Cerebellar cortex (tissue), 1 donor: ENCODE measurements at places on chromosomes 4 and X.

- no peak for DNase-seq
Observed at GRCh38 chr4:17170131-17170530, 271.7 kb upstream of the LDB2 start.

- no peak for DNase-seq
Observed at GRCh38 chrX:136906921-136907510, 26.5 kb upstream of the RBMX start.

DNA sequence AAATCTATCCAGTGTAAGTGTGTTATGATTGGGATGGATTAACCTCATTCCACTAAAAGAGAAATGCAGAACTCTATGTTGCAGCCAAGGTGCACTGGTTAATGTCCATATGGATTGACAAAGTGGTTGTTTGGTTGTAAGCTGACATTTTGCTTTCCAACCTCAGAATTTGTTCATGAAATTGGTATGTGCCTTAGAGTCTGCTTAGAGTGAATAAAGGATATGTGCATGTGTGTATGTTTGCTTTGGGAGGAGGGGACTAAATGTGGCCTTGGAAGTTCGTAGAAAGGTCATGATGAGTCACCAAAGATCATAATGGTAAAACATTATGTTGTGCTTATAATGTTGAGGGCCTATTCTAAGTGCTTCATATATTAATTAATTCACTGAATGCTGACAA lies 44.1 kb upstream of the MBNL3 start:
- DNase-seq, result no peak

DNA sequence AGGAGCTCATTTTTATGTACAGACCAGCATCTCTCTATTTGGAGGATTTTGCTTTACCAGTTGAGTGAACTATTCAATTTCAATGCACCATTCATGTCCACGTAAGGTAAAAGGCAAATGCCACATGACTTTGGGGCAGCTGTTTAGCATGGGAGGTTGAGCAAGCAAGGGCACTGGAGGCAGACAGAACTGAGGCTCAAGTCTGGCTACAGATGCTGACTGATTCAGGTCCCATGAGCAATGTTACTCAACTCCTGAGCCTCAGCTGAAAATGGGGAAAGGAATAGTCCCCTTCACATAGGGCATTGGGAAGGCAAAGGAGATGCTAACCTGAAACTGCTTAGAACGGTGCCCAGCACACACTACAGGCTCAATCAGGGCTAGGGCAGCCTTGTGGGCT lies 93.0 kb upstream of the MTM1 start:
- DNase-seq, result no peak
